KBM-7 (cell line): ENCODE measurements at places on chromosomes 2 and 18.

DNA sequence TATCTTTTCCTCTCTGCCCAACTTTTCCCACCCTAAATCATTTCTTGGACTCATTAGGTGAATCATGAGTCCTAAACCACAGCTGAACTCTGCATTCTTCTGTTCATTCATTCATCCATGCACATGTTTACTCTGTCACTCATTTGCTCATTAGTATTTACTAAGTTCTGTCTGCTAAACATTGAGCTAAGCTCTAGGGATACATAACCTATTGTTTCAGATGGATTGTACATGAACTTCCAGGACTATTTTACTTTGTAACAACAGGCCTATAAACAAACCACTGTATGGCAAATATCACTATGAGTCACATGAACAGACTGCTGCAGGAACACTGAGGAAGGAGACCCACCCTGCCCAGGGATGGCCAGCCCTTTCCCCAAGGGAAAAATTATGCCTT is 14.6 kb upstream of the DYNC2LI1 start:
- no peak for DNase-seq

DNA sequence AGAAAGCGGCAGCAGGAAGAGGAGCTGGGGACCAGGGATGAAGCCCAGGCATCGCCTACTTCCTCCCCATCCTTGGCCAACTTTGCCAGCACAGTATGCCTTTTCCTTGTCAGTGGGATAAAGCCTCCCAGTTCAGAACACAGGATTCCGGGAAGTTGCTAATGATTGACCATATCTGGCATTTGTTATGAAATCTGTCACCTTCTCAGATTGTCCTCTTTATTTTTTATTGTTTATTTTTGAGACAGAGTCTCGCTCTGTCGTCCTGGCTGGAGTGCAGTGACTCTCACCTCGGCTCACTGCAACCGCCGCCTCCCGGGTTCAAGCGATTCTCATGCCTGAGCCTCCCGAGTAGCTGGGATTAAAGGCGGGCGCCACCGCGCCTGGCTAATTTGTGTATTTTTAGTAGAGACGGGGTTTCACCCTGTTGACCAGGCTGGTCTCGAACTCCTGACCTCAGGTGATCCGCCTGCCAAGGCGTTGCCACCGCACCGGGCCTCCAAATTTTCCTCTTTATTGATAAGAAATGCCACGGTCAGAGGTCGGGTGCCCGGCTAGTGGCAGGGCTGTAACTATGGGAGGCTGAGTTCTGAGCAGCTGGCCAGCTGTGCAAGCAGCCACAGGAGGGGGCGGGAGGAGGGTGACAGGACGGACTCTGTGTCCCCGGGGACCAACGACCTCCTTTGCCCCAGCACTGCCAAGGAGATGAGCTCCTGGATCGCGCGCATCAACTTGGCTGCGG is 24.4 kb downstream of the PSD4 start:
- no peak for DNase-seq

DNA sequence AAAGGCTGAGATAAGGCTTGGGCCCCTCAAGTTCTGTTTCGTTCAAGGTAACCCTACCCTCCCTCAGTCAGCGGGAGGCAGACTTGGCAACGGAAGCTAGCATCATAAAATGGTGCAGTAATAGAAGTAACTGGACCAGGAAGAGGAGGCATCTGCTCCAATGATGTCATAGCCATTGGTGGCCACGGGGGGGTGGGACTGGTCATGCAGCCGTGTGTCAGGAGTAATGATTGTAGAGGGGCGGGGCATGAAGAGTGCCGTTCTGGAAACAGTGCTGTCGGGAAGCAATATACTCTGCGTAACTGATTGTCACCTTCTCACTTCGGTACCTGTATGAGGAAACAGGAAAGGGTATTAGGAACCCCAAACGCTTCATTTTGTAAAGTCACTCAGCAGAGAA is 6.9 kb upstream of the POLR2D start:
- DNase-seq: peak; percentile 28

DNA sequence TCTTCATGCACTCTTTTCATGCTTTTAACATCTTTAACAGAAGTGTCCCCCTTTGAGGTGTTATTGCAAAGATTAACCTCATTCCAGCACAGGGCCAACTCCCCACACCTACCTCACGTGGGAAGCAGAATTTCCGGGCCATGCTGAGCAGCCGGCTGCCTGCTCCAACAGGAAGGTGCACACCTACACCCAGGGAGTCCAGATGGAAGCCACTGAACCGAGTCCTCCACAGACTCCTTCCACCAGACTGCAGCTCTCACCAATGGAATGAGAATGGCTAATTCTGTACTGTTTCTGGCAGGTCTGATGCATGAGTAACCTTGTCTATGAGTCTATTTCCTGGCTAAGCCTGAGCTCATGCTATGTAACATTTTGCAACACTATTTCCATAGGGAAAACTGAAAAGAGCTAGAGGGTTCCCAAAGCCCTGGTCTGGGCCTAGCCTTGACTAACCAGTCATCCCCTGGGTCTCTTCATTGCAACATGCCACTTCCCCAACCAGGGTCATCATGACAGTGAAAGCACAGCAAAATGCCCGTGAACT is 11.0 kb downstream of the ERFE start:
- DNase-seq: no peak

GRCh38 chr2:130337735-130338325 is 4.9 kb upstream of the IMP4 start:
- no peak for DNase-seq

DNA sequence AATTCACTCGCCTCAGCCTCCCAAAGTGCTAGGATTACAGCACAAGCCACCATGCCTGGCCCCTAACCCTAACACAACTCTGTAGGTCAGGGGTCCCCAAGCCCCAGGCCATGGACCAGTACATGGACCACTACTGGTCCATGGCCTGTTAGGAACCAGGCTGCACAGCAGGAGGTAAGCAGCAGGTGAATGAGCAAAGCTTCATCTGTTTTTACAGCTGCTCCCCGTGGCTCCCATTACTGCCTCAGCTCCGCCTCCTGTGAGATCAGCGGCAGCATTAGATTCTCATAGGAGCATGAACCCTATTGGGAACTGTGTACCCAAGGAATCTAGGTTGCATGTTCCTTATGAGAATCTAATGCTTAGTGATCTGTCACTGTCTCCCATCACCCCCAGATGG is 201.7 kb downstream of the NRP2 start:
- DNase-seq: no peak

GRCh38 chr18:2617401-2617998 is 38.0 kb upstream of the SMCHD1 start:
- DNase-seq: no peak

DNA sequence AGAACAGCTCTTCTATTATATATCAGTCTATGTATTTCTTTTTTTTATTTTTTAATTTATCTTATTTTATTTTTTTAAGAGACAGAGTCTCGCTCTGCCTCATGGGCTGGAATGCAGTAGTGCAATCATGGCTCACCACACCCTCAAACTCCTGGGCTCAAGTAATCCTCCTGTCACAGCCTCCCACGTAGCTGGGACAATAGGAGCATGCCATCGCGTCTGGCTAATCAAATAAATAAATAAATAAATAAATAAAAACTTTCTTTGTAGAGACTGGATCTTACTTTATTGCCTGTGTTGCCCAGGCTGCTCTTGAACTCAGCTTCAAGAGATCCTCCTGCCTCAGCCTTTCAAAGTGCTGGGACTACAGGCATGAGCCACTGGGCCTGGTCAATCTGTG is 117.0 kb downstream of the RBMS1 start:
- no peak for DNase-seq

DNA sequence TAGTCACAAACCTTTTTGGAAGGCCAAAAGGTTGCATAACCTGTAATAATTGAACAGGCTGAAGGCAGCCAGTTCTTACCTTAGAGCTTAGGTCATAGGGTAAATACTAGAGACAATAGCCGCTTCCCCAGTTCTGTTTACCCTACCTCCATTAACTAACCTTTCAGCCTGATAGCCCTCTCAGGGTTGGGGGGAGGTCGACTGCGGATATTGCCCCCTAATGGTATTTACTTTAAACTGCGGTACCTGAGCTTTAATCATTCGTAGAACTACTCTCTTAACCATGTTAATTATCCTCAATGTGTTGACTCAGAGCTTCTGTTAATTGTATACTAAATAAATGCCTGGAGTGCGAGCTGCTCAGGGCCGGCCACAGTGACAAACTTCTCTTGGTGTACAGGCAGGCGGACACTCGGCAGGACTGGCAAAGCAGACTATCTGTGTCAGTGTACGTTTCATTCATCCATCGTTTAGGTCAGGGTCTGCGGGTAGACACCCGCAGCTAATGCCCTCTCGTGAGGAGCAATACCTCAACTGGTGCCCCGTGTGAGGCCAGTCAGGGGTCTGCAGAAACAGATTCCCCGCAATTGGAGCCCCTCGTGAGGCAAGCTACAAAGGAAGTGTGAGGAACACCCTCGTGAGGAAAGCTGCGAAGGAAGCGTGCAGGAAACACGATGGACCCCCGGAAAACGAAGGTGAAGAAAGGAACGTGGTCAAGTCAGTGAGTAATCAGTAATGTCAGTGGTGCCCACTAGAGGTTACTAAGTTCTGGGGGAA is 115.3 kb upstream of the SCN7A start:
- DNase-seq: no peak

DNA sequence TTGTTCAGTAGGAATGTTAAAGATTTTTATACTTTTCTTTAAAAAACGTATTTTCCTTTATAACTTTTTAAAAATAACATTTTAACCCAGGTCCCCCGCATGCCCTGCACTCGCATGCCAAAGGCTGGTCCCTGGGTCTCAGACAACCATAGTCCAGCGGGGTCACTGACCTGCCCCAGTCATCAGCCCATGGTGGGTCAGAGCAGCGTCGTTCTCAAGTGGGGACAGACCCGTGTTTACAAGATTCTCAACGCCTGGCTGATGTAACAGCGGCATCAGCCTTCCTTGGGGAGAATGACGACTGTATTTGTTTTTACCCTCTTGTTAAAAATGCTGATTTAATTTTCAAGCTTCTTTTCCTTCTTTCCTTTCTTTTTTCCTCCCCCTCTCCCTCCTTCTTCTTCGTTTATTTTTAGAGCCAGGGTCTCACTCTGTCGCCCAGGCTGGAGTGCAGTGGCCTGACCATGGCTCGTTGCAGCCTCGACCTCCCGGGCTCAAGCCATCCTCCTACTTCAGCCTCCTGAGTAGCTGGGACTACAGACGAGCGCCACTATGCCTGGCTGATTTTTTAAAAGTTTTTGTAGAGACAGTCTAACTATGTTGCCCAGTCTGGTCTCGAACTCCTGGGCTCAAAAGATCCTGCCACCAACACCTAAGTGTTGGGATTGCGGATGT is 1.0 kb upstream of the EFHD1 start:
- no peak for DNase-seq

DNA sequence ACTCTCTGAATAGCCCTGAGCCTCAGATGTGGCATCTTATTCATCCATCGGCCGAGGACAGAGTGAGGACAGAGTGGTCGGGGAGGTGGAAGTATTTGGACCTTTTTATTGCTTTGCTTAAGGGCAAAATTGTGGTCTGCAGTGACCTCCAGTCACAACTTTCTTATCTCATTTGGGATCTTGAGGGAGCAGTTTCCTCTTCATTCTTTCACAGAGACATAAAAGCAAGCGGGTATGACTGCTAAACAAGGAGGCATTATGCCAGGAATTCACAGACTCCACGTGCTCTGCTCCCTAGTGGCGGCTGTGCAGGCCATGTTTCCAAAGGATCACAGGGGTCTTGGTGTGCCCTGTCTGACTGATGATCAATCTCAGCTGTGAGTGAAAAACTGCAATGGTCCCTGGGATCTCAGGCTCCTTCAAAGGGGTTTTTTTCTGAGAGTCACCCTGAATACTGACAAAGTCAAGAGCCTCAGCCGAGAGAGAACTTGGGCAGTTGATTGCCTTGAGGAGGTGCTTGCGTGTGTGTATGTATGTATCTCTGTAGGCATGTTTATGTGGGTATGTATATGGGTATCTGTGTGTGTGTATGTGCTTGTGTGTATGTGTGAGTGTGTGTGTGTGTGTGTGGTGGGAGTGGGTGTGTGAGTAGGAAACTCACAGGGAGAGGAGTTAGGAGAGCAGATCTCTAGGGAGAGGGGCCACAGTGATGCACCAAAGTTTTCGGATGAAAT is 47.7 kb downstream of the RAPGEF4 start:
- DNase-seq: peak; percentile 64

DNA sequence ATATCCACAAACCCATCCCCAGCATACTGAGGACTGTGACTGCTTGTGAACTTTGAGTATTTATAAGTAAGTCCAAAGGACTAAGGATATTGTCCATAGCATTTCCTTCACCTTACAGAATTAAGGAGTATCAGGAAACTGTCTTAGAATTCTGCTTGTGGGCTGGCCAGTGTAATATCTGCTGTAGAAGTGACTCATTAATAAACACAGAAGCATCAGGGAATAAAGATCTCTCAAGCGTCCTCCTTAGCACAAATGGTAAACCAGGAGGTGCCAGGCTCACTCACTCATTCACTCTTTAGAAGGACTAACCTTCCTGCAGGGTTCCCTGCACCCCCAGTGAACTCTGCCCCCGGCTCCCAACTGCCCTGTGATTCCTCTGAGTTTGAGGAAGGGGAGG is 31.0 kb downstream of the CCDC68 start:
- DNase-seq: no peak

DNA sequence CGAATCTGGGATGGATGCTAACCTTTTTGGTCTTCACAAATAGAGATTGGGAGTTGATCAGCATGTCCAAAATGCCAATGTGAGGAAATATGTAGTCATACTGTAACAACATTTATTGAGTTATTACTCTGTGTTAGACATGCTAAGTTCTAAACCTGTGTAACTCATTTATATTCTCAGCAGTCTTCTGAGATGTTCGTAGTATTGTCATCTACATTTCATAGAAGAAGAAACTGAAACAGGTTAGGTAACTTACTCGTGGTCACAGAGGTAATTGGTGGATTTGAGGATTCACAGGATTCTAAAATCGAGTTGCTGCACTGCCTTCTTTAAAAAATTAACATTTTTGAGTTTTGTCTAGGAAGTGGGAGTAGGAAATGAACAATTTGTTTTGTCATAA is 162.1 kb downstream of the UBE2E3 start:
- DNase-seq: no peak

- no peak for DNase-seq
Measured at GRCh38 chr2:169709331-169709730, 15.1 kb downstream of the PHOSPHO2 start.

GRCh38 chr2:98810588-98810928 is 79.6 kb upstream of the MGAT4A start:
- DNase-seq: no peak

DNA sequence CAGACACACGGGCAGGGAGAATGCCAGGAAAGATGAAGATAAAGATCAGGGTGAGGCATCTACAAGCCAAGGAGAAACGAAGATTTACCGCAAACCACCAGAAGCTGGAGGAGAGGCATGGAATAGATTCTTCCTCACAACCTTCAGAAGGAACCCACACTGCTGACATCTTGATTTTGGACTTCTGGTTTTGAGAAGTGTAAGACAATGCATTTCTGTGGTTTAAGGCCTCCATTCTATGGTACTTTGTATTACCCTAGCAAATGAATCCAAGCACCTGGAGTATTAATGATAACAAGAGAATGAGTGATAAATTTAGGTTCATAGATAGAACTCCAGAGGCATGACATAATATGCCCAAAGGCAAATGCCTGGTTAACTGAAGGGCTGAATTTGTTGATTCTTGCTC is 11.8 kb upstream of the FN1 start:
- no peak for DNase-seq

DNA sequence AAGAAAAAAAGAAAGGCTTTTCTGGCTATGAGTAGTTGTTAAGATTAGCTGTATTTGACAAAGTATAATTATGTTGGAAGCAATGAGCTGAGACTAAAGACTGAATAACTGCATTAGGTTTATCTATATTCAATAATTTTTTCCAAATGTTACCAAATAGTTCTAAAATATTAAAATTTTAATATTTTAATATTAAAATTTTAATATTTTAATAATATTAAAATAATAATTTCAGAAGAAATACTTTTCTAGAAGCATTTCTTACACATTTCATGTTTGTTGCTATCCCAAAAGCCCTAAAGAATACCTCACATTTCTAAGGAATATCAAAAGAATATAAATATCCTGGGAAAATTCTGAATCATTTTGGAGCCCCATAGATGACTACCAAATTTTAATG is 74.7 kb downstream of the LRP2 start:
- no peak for DNase-seq
